ENCODE measurements at places on chromosomes 1 and 21.

DNA sequence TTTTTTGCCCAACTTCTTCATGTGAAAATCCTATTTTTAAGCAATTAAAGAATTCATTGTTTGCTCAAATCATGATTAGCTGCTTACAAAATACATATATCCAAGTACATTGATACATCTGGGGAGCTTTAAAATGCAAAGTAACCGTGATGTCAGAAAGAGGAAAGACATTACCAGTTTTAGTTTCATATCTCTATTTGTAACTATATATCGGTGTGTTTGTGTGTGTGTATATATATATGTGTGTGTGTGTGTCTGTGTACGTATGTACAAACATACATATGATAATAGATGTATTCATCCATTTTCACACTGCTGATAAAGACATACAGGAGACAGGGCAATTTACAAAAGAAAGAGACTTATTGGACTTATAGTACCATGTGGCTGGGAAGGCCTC lies 310.1 kb downstream of the DPYD start:
- DNase-seq, result no peak

- DNase-seq, result no peak
Measured at GRCh38 chr1:66954208-66954607, 29.4 kb downstream of the MIER1 start.

- DNase-seq, result peak; percentile 82
Measured at GRCh38 chr21:39385299-39386145, 36.6 kb upstream of the HMGN1 start.

GRCh38 chr1:228359613-228360532 lies 46.8 kb downstream of the TRIM11 start:
- DNase-seq, result no peak

DNA sequence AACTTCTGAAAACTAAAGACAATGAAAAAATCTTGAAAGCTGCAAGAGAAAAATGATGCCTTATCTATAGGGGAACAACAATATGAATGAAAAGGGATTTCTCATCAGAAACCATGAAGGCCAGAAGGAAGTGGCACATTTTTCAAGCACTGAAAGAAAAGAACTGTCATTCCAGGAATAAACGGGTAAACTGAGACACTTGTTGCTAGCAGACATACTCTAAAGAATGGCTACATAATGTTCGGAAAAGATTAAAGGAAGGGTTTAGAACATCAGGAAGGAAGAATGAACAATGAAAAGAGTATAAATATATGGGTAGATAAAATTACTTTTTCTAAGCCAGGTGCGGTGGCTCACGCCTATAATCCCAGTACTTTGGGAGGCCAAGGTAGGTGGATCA lies 14.5 kb downstream of the RBBP5 start:
- DNase-seq, result no peak

DNA sequence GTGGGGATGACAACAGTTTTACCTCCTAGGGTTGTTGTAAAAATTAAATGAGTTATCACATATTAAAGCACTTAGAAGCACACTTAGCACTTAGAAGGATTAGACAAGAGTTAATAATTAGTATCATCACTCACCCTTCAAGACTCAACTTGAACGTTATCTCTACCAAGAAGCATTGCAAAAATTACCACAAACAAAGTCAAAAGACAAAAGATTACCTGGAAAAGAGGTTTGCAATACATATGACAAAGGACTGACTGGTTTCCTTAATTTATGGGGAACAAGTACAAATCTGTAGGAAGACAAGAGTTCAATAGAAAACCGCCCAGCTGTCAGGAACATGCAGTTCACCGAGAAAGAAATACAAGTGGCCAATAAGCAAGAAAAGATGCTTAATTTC lies 93.3 kb upstream of the ATP1A1 start:
- DNase-seq, result no peak

- no peak for DNase-seq
Measured at GRCh38 chr1:91490501-91490900, 10.2 kb upstream of the CDC7 start.

- no peak for DNase-seq
Measured at GRCh38 chr1:203379825-203380224, 28.9 kb upstream of the FMOD start.
